ENCODE measurements at places on chromosomes 12 and 14. TPM values are rescaled to one million over a fixed set of nuclear protein-coding genes. Genes with fewer than 3 reads are reported as not detected.

SYCP3 gene
- 0.26 TPM for total RNA-seq

TROAP gene
- not detected for total RNA-seq

- H3K4me3 ChIP-seq = no peak overlapping the region
- no peaks in the 10 kb centered on the region for H3K36me3 ChIP-seq
- H3K4me1 ChIP-seq = peaks cover 63% of the 10 kb centered on the region
- no peaks in the 10 kb centered on the region for H3K27me3 ChIP-seq
- no peak overlapping the region for H3K27ac ChIP-seq
Measured at GRCh38 chr12:14845350-14845750, 2.0 kb upstream of the ART4 start.

- no peak overlapping the region for H3K4me3 ChIP-seq
- DNase-seq = no peak
- H3K27me3 ChIP-seq = no peaks in the 10 kb centered on the region
Measured at GRCh38 chr12:46415552-46415951, 43.0 kb upstream of the SLC38A2 start.

DNA sequence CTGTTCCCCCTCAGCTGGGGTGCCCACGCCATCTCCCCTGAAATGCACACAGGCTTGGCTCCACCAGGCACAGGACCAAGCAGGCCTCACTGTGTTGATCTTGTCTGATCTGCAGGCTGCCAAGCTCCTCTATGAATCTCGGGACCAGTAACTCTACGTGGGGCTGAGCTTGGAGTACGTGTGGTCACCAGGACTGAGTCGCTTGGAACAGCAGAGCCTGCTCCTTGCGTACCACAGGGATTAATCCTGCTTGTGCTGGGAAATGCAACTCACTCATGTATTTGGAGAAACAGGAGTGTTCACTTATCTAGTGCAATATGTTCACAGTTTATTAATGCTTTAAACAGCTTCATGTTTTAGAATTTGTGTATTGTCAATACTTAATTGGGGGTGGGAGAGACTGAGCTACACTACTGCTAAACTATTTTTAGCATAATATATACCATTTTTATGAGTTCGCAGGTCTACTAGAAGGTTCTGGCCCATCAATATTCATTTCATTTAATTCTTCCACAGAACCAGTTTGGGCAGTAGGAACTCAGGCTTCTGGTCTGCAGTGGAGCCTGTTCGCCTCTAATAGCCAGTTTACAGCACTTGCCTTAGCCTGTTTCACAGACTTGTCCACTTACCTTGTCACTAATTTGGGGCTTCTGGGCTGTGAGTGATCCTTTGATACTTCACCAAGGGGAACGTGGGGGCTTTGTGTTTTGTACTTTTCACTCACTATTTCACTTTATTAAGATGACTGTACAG is 17.4 kb downstream of the ZFYVE21 start:
- no peak overlapping the region for H3K4me3 ChIP-seq
- no peak overlapping the region for H3K27ac ChIP-seq
- peaks cover 31% of the 10 kb centered on the region for H3K4me1 ChIP-seq

LBHD2 gene
- total RNA-seq = not detected

- no peak for DNase-seq
- no peak overlapping the region for H3K27ac ChIP-seq
- H3K4me1 ChIP-seq = no peaks in the 10 kb centered on the region
- no peaks in the 10 kb centered on the region for H3K36me3 ChIP-seq
Measured at GRCh38 chr14:54342806-54343205, 54.0 kb upstream of the CDKN3 start.
